ENCODE measurements at places on chromosomes 3 and 15. TPM values are rescaled to one million over a fixed set of nuclear protein-coding genes. Genes with fewer than 3 reads are reported as not detected.

The FOXL2NB gene
- total RNA-seq, result not detected

The BLM gene
- total RNA-seq, result 1.5 TPM

The ATP13A5 gene
- total RNA-seq, result not detected

The IRAK2 gene
- 6.6 TPM for total RNA-seq

The SCG3 gene
- not detected for total RNA-seq

The IMPG2 gene
- total RNA-seq, result 0.33 TPM

The SLC9C1 gene
- total RNA-seq, result not detected

The SEMA6D gene
- 13.4 TPM for total RNA-seq

The FBXW12 gene
- not detected for total RNA-seq

The MCF2L2 gene
- under 0.01 TPM for total RNA-seq

The LDHAL6B gene
- total RNA-seq, result not detected

The ROBO2 gene
- 1.5 TPM for total RNA-seq

The CKMT1B gene
- not detected for total RNA-seq

Data from fibroblast of lung (primary cell).